Activated naive CD4-positive, alpha-beta T cell treated with anti-CD3 and anti-CD28 coated beads for 36 hours (primary cell): ENCODE measurements at places on chromosomes 6 and 20. TPM values are rescaled to one million over a fixed set of nuclear protein-coding genes. Genes with fewer than 3 reads are reported as not detected.

DNA sequence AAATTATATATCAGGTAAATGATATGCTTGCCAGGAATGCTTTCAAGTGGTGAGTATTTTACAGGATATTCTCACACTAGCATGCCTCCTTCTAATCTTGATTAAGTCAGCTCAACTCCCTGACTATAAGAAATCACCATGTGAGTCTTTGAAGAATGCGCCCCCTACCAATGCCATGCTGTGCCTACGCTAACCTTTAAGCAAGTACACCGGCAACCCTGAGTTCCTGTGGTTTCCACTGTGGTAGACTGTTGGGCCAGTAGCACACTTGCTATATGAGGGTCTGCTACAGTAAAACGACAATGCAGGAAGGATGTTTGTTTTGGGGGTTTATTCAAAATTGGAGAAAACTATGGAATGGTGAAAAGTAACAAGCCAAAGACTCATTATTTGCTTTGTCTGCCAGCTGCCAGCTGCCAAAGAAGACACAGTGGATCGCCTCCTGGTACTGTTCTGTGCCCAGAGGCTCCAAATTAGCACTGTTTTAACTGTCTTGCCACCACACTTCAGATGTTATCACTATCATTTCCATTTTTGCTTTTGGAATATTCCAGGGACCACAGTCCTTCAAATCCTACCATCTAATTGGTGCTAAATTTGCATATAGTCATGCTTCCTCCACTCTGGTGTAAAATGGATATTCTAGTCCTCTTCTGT is 333.5 kb downstream of the RNGTT start:
- peak; percentile 12 for DNase-seq

DNA sequence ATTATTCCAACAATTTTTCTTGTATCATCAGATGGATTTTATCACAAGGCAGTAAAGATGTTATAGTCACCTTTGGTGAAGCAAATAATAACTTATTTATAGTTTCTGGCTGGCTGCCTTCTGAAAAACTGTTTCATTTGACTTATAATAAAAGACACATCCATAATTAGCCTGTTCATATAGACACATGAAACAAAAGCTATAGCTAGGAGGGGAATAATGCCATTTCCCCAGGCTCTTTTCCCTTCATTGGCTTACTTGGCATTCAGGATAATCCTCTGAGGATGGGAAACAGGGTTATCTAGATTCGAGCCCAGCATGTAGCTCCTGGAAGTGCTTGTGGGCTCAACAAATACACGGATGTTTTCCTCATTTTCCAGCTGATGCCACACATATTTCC is 17.5 kb downstream of the MMP24 start:
- DNase-seq: no peak

The RGS17 gene
- total RNA-seq: not detected

GRCh38 chr6:71524201-71524600 is 235.6 kb downstream of the OGFRL1 start:
- no peak for DNase-seq

DNA sequence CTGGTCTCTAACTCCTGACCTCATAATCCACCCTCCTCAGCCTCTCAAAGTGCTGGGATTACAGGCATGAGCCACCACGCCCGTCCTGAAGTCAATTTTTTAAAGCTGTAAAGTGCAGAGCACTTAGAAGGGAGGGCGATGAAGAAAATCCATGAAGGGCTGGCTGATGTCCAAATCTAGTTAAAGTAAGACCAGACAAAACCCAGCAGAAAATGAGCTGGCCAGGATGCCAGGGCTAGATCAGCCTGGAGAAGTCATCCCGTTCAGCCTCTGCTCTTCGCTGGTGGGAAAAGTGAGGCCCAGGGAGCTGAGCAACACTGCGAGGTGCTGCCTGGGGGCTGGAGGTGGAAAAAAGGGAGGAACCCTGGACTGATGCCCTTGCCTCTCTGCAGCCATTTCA is 3.1 kb downstream of the BPIFB4 start:
- no peak for DNase-seq

The OR12D3 gene
- total RNA-seq: not detected

DNA sequence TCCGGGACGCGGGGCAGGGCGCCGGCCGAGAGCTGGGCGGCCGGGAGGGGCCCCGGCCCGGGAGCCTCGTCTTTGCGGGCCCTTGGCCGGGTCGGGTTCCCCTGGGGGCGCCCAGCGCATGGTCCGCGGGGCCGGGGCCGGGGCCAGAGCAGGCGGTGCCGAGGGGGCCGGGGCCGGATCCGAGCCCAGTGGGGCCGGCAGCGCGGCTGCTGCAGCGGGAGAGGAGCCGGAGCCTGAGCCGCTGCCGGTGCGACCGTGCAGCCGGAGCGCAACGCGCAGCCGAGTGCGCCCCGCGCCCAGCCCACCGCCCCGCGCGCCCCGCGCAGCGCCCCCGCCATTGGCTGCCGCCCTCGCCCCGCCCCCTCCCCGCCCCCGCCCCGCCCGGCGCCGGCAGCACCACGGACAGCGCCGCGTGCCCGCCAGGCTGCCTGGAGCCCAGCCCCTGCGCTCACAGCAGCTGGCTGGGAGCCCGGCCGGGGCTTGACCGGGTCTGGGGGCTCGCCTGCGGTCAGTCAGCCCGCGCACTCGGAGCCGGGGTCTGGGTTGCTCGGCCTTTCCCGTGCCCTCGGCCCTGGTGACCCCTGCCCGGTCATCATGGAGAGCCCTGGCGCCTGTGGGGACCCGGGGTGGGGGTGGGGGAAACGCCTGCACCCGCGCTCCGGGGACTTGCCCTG is at the start of gene HRH3:
TSS of gene HRH3 (minus strand) at position 287 of the 674 bp plus-strand sequence. CDS start 308 bp downstream, outside the sequence.
- DNase-seq: peak; percentile 31

The RBPJL gene
- total RNA-seq: not detected

- no peak for DNase-seq
Observed at GRCh38 chr6:140567466-140567865, 1193.0 kb upstream of the CITED2 start.

The CENPW gene
- total RNA-seq: 77.8 TPM

The DAAM2 gene
- not detected for total RNA-seq

The EFCAB8 gene
- total RNA-seq: 0.57 TPM

The SLC12A5 gene
- total RNA-seq: not detected

DNA sequence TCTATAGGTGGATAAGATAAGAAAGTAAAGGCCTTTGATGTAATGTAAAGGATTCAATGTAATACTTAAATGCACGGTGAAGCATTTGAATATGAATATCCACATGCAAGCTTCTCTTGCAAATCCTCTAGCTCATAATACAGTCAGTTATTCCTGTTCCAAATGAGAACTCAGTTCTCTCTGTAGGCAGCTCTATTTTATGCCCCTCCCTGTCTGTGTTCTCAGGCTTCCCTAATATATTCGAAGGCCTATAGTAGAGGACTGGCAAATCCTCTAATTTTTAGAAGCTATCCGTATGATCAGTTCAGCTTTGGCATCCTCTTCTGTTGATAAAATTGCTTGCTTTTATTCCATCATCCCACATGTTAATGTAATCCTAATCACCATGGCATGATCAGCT is 200.2 kb downstream of the UBE3D start:
- no peak for DNase-seq

DNA sequence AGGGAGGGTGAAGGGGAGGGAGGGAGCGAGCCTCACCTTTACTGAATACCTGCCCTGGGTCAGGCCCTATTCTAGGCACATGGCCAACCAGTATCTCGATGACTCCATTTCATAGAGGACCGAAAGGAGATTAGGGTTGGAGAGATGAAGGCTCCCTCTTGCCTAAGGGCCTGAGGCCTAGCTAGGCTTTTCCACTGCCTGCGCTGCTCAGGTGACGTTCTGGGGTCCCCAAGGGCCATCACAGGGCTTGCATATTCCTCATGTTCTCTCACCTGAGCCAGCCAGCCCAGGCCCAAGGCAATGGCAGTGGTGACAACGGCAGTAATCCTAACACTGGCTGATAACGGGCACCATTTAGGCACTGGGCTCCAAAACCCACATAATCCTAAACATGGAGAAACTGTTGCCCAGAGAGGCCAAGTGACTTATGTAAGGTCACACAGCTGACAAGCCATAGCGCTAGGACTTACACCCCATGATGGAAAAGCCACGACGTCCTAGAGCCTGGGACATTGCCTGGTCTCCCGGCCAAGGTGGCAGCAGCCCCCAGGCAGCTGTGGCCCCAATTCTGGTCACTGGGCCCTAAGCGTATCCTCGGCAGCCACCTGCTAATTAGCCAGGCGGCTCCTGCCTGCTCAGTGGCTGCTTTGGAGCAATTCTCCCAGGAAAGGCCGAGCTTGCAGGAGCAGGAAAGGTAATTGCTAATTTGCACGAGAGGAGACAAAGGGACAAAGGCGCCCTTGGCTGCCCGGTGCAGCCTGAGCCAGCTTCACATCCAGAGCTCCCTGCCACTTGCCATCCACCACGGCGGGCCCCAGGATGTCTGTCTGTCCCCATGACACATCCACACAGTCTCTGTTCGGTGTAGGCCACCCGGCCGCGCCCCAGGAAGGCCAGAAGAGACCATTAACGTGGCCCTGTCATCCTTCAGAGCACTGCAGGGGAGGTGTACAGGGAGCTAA is 21.5 kb downstream of the NOL4L start:
- DNase-seq: no peak

The SMOC2 gene
- not detected for total RNA-seq

DNA sequence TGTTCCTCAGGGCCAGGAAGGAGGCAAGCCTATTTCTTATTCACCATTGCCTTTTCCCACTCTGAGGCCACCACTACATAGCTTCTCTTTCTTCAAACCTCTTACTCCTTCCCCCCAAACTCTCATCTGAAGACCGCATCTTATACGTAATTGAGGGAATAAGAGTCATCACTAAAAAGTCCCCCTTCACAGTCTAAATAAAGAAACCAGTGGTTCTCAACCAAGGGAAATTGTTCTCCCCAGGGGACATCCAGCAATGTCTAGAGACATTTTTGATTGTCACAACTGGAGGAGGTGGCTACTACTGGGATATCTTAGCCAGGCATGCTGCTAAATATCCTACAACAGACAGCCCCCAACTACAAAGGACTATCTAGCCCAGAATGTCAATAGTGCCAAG is 327.6 kb upstream of the CNR1 start:
- no peak for DNase-seq

The FAXC gene
- not detected for total RNA-seq

GRCh38 chr6:111734068-111735061 is 128.7 kb upstream of the TRAF3IP2 start:
- no peak for DNase-seq

The PSMA7 gene
- total RNA-seq: 287 TPM
